Fibroblast of skin of back (primary cell): ENCODE measurements at places on chromosomes 5 and 9.
A peak's percentile ranks its signal among the peaks of the same experiment; 100 is the strongest.

DNA sequence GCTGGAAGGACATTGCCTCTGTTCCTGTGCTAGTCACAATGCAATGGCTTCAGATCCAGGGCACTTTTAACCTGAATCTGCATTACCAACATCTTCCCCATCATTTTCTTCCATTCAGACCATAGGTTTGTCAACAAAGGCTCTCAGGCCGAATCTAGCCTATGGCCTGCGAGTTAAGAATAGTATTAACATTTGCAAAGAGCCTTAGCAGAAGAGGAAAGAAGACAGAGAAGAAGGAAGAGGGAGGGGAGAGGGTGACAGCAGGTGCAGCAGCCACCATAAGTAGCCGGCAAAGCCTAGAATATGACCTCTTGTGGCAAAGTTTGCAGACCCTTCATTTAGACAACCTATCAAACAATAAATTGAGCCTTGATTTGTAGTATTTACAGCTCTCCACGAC, 32.6 kb downstream of the BARX1 start:
- no peak for DNase-seq

DNA sequence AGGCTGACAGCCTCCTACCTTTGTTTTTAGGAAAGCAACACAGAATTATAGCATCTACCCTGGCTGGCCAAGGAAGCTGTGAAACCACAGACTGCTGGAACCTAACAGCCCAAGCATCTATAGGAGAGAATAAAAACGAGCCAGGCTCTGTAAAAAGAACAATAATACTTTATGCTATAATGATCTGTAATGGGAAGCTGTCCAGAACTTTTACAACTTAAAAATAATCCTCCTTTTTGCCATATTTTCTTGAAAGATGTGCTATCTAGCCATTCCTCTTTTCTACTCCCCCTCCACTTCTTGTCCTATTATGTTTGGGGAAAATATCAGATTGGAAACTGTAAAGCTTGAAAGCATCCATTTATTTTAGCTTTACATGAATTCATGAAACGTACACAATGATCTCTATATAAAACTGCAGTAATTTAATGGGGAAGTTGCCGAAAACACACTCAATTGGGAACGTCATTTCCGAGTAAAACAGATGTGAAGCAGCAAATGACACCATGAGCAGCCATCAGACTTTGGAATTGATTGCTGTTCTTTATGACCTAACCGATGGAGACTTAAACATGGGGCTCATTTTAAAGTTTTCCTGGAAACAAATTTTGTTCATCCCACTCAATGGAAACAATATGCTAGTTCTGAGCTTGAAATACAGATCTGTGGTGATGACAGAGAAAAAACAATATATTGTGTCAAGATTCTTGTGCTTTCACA, 450.3 kb upstream of the CLINT1 start:
- DNase-seq: no peak

DNA sequence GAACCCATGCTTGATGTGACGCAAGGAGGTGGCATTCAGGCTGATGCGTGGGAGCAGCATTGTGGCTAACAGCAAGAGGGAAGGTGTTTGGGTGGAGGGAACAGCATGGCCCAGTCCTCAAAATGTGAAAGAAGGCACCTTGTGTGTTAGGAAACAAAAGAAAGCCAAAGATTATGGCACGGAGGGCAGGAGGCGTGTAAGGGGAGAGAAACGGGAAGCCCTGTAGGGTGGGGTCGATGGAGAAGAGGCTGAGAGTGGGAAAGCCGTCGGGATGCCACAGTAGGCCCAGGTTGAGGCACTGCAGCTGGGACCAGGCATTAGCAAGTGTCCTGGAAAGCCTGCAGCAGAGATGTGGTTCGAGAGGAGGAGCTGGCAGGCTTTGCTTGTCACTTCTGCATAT, 241.1 kb downstream of the GADD45G start:
- DNase-seq: no peak

DNA sequence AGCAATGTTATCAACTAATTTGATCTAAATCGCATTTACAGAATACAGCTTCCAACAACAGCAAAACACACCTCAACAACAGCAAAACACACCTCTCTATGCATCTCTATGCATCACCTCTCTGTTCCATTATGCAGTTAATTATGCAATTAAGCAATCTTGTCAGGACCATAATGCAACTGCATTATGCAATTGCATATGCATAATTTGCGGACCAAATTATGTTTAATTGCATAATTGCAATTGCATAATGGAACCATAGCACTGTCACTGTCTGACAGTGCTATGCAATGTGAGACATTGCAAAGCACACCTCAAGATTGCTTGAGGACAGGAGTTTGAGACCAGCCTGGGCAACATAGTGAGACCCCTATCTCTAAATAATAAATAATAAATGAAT, 80.4 kb upstream of the PRSS3 start:
- DNase-seq: no peak

DNA sequence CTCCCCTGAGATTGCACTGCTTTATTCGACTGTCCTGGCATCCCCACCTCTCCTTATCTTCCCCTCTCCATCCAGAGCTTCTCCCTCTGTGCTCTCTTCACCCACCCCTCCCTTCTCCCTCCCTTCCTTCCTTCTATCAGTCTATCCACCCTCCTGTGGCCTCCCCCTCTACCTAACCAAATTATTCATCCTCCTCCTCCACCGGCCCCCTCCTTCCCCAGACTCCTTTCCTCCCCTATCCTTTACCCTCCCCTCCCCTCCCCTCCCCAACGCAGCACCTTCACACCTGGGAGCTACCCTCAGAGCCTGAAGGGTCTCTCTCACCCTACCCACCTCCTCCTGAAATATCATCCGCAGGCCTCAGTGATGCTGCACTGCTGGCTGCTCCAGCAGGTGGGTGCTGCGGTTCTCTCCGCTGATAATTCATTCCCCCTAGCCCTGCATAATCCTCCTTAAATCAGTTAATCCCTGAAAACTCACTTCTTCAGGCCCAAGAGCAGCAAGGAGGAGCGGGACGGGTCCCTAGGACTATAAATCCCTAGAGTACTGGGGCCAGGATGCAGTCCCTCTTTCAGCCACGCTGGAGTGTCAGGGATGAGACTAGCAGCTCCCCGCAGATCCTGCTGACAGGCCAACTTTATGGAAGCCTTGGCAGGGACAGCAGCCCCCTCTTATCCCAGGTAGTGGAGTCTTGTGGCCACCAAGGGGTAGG, 97.8 kb downstream of the PCDH1 start:
- no peak for DNase-seq

- DNase-seq: no peak
Observed at GRCh38 chr9:105968811-105969466, 274.6 kb downstream of the TMEM38B start.

- DNase-seq: peak; percentile 2
Observed at GRCh38 chr5:80346055-80346454, 26.3 kb downstream of the SPZ1 start.

DNA sequence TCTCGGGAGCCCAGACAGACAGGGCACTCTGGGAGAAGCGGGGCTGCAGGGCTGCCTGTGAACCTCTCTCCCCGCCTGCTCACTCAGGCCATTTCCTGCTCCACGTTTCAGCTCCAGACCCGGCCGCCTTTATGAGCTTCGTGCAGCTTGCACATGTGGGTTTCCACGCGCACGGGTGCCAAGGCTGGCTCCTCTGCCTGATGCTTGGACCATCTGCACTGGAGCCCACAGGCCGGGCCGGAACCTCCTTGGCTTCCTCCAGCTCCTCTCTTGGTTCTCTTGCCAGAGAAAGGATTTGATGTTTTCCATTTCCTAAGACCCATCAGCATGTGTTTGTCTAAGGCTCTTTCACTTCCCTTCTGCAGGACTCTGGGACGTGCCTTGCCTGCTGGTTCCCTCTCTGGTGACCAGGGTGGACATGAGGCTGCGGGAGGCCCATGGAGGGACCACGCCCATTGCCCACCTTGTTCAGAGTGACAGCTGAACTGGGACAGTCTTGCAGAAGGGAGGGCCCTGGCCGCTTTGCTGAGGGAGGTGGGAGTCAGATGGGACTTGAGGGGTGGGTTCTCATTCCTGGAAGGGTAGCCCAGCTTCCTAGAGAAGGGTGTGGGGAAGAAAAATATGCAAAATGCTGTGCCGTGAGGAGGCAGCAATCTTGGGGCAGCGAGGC, 23.3 kb upstream of the COL5A1 start:
- no peak for DNase-seq
